ENCODE measurements at places on chromosomes 13 and 19.
A peak's percentile ranks its signal among the peaks of the same experiment; 100 is the strongest.

DNA sequence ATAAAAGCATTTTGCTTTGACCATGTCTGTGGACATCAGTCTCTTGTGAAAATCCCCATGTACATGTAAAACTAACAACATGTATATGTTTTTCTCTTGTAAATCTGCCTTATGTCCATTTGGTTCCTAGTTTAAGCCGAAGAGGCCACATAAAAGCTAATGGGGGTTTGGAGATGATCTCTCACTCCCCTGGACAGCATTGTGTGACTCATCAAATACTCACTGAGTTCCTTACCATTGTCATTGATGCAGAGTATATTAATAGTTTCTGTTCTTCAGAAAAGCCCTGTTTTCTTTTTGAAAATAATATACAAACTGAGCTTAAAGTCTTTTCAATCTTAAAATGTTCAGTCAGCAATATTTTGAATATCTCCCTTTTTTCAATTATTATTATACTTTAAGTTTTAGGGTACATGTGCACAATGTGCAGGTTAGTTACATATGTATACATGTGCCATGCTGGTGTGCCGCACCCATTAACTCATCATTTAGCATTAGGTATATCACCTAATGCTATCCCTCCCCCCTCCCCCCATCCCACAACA lies 536.7 kb upstream of the HTR2A start:
- no peak for DNase-seq

DNA sequence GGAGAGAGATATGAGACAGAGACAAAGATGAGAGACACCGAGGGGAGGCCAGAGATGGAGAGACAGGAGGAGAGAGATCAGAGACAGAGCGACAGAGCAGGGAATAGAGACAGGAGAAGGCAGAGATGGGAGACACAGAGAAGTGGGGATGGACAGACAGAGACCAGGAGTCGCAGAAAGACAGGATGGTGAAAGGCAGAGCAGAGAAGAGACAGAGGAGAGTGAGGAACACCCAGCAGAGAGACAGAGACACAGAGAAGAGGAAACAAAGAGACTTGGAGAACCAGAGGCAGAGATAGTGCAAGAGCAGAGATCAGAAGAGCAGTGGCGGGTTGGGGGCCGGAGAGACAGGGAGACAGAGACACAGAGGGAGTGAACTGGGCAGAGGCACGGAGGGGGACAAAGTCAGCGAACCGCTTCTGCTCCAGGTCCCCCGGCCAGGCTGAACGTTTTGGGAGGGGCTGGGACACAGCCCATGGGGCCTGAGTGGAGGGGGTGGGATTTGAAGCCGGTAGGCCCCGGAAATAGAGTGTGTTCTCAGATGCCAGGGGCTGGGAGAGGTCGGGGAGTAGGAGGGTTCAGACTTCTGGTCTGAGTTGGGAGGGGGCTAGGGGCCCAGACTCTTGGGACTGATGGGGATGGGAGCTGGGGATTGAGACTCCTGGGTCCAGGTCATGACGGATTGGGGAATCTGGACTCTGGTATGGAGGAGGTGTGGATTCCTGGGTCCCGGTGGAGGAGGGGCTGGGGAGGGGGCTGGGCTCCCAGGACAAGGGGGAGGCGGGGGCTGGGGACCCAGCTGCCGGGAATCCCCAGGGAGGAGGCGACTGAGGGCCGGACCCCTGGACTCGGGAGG lies 654 bp downstream of the ZNF579 start:
- no peak for DNase-seq

GRCh38 chr19:47609906-47610894 lies 1.3 kb downstream of the BICRA start:
- peak; percentile 13 for DNase-seq

- no peak for DNase-seq
These were observed 312.0 kb downstream of the OLFM4 start for GRCh38 chr13:53340505-53341143.

DNA sequence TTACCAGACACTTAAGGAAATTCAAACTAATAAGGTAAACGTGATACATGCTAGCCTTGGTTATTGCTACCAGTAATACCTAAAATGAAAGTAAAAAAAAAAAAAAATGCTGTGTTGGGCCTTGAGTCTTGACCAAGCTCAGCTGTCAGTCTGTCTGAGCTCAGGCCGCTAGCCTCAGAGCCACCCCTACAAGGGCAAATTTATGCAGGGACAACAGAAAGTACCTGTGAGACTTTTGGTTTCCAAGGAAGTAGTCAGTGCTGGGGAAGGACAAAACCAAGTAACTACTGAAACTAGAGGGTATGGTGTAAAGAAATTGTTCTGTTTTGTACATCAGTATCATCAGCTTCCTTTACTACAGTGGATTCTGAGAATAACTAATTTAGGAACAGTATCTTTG lies 134.3 kb upstream of the SLITRK5 start:
- DNase-seq = no peak

DNA sequence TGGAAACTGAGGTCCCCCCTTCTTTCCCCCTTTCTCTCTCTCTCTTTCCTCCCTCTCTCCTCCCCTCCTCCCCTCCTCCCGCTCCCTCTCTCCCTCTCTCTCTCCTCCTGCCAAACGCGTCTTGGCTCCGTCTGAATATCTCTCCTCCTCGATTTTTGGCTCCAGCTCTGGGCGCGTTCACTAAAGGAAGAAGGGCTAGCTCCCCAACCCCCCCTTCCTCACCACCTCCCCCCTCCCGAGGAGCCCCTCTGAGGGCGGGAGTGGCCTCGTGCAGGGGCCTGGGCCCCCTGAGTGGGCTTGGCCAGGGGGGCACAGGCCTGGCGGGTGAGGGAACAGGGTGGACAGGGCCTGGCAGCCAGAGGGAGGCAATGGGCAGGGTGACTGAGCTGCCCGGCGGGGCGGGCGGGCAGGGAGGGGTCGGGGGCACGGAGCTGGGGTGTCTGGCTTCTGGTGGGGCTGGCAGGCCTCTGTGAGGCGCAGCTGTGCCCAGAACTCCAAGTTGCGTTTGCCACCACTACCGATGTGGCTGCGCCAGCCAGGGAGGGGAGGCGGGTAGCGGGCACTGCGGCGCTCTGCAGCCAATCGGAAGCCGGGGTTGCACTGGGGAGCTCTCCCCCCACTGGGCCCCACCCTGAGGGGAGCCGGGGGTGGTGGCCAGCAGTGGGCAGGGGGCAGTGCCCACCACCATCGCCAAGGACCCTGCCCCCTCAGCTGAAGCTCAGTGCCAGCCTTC lies 7.1 kb downstream of the NFIX start:
- DNase-seq = no peak

GRCh38 chr13:96141032-96141431 lies 51.1 kb downstream of the HS6ST3 start:
- DNase-seq = no peak

DNA sequence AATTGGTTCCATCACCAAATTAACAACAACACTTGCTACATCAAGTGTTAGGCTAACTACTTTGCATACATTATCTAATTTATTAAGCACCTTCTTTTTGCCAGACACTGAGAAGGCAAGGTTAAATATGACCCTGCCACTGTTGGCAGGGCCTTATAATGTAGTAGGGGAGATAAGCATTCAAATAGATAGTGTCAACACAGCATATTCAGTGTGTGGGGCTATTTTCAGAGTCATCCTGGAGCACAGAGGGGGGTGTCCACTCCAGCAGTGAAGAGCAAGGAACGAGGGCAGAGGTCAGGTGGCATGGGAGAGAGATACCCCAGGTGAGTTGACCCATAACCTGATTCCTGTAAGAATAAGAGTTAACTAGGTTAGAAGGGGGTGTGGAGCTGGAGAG lies 121.6 kb downstream of the COG6 start:
- no peak for DNase-seq

- no peak for DNase-seq
These were observed 946.3 kb upstream of the PCDH9 start for GRCh38 chr13:68176475-68176874.

- no peak for DNase-seq
These were observed 10.6 kb upstream of the CEACAM4 start for GRCh38 chr19:41637484-41637883.

GRCh38 chr13:73880365-73880764 lies 253.8 kb downstream of the KLF12 start:
- no peak for DNase-seq

DNA sequence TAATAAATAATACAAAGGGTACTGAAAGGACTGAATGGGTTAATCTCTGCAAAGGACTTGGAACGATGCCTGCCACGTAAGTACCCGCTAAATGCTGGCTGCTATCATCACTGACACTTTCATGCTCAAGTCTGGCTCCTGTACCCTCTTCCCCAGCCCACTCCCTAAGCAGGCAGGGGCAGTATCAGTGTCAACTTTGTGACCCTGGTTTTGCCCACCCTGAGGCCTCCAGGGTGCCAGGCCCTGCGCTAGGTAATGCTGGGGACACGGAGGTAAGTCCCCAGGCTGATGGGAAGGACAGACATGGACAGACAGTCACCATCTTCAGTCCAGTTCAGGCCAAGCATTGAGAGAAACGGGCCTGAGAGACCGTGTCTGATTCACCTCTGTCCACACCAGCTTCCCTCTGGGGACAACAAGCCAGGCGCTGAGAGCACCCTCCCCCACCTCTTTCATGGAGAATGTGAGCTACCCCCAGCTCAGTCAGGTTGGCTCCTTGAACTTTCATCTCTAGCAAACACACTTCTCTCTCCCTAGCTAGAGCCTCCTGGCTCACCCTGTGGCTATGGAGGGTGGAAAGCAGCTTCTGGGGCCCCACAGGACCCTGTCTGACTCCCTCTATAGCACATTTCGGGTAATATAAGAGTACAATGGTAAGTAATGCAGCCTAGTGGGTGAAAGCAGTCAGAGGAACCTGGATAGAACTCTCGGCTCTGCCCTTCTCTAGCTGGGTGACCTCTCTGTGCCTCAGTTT lies 800 bp downstream of the ETFB start:
- no peak for DNase-seq

DNA sequence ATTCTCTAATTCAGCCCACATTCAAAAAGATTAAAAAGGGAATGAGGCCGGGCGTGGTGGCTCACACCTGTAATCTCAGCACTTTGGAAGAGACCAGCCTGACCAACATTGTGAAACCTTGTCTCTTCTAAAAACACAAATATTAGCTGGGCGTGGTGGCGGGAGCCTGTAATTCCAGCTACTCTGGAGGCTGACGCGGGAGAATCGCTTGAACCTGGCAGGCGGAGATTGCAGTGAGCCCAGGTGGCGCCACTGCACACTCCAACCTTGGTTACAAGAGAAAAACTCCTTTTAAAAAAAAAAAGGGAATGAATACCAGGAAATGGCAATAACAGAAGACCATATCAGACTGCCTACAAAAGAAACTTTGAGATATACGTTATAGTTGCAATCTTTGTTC lies 1244.5 kb downstream of the PCDH9 start:
- DNase-seq = no peak

DNA sequence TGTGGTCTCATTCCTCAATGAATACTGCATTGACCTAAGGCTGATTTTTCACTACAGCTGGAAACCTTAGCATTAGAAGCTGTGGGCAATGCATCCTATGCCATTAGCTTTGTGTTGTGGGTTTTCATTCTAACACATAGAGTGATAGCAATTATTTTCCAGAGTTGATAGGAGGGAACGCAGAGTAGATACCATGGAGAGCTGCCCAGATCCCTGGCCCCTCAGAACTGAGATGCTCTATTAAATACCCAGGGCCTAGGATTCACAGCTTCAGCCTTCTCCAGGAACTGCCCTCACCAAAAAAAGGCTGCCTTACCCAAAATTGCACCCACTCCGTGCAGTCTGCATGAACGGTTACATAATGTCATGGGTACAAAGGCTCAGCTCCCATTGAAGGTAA lies 444.4 kb downstream of the SUCLA2 start:
- DNase-seq = no peak

DNA sequence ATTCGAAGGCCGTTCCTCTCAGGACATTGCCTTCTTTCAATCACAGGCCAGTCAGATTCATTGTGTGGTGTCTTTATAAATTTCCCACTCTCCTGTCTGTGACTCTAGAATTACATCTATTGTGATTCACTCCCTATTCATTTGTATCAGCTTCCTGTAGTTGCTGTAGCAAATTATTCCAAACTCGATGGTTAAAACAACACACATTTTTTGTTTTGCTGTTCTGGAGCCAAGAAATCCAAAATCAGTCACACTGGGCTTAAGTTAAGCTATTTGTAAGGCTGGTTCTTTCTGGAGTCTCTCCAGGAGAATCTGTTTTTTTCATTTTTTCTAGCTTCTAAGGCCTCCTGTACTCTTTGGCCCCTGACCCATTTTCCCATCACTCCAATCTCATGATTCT lies 1487.0 kb upstream of the SLC10A2 start:
- no peak for DNase-seq

- peak; percentile 30 for DNase-seq
These were observed 1.4 kb downstream of the PARP4 start for GRCh38 chr13:24511019-24511815.

- DNase-seq = no peak
These were observed 49.5 kb downstream of the COL4A1 start for GRCh38 chr13:110257408-110257807.

DNA sequence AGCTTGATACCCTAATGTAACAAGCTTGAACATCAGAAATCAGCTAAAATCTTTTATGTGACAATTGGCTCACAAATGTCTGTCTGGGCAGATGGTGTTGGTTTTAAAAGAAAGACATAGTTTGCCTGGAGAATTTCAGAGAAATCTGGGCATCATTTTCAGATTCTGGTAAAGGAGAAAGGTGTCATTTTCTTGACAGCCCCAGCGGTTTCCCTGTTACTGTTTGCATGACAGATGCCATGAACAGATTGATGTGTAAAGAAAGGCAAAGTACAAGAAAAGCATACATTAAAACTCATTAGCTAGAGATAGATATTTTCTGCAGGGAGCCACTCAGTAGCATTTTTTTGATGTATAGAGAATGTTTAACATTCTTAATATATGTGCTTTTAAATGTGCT lies 987.9 kb downstream of the OLFM4 start:
- DNase-seq = no peak

DNA sequence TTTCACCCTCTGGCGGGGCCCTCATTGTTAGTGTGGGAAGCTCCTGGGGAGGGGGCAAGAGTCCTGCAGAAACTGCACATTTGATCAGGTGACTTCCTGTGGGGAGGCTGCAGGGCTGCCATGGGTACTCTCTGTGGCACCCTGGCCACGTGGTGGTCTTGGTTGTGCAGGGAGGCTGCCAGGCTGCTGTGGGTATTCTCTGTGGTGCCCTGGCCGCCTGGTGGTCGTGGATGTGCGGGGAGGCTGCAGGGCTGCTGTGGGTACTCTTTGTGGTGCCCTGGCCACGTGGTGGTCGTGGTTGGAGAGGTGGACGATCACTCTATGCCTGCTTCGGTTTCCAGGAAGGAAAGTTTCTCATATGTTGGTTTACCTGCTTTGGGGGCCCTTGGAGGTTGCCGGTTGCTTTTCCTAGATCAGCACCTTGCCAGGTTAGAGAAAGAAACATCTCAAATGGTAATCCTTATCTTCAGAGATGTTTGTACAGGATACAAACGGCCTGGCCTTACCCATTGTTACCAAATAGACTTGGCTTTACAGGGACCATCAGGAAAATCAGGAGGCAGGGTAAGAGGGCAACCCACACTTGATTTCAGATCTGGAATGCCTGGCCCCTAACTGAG lies 22.9 kb downstream of the TEX29 start:
- DNase-seq = no peak

All from stimulated activated CD4-positive, alpha-beta T cell treated with anti-CD3 and anti-CD28 coated beads, TNF-alpha, amount 100 ng/mL, for 4 hours (primary cell).